ENCODE measurements at places on chromosomes 5 and 9.

GRCh38 chr9:100072805-100073204 lies 26.0 kb downstream of the ERP44 start:
- no peak for DNase-seq

GRCh38 chr5:76427206-76428140 lies 24.4 kb downstream of the IQGAP2 start:
- no peak for DNase-seq

- no peak for DNase-seq
Observed at GRCh38 chr5:42490831-42491230, 67.6 kb downstream of the GHR start.

- DNase-seq, result no peak
Observed at GRCh38 chr9:127421057-127421456, 3.1 kb upstream of the ZNF79 start.

DNA sequence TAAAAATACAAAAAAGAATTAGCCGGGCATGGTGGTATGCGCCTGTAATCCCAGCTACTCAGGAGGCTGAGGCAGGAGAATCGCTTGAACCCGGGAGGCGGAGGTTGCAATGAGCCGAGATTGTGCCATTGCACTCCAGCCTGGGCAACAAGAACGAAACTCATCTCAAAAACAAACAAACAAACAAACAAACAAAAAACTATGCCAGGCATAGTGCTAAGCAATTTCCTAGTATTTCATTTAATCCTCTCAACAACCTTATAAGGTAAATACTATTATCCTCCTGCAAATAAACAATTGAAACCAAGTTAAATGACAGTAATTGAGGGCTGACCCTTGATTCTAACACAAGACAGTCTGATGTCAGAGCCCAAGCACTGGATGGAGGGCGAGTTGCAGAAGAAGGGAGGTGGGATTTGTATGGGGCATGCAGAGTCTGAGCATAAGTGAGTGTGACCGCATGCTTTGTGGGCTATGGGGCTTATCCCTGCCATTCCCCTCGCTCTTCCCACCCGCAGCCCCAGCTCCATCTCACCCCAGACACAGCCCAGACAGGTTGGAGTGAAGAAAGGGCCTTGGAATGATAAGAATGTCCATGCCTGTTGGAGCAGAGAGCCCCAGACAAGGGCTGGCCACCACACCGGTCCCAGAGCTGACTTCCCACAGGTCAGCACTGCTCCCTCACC lies 24.3 kb upstream of the RPS14 start:
- no peak for DNase-seq

Data from left ventricle myocardium inferior (tissue), 1 donor.